ENCODE measurements at places on chromosomes 3 and 15.

- no peak for DNase-seq
Measured at GRCh38 chr15:25392806-25393205, 46.0 kb downstream of the UBE3A start.

GRCh38 chr15:41970456-41970855, 1.9 kb downstream of the EHD4 start:
- DNase-seq, result no peak

GRCh38 chr15:95105229-95105628, 873.9 kb downstream of the MCTP2 start:
- DNase-seq, result no peak

- no peak for DNase-seq
Measured at GRCh38 chr3:178964551-178964950, 107.1 kb downstream of the ZMAT3 start.

DNA sequence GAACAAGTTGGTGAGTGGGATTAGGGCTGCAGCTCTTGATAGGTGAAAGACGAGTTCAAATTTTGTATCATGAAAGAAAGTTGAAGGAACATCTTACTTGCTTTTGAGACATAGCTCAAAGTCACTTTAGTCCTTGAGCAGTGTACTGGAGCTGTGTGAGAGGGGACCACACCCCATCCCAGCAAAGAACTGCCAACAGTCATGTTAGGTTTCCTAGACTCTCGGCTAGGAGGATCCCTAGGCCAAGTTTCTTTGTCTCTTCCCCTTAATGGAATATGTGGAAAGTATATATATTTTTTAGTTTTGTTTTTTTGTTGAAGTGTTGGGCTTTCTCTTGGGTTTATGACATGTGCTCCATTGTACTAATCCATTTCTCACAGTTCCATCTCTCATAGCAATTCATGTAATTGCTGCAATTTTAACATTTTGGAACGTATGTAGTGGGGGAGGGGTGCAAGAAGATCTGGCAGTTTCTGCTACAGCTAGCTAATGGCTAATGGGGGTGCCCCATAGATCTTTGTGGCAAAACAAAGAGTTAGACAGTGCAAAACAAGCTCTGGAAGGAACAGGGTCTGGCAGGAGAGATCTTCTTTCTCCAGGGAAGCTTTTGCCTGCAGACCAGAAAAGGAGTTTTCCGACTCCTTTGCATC, 25.1 kb downstream of the TLNRD1 start:
- no peak for DNase-seq

GRCh38 chr3:196842567-196843434, 24.9 kb upstream of the SENP5 start:
- DNase-seq, result no peak

DNA sequence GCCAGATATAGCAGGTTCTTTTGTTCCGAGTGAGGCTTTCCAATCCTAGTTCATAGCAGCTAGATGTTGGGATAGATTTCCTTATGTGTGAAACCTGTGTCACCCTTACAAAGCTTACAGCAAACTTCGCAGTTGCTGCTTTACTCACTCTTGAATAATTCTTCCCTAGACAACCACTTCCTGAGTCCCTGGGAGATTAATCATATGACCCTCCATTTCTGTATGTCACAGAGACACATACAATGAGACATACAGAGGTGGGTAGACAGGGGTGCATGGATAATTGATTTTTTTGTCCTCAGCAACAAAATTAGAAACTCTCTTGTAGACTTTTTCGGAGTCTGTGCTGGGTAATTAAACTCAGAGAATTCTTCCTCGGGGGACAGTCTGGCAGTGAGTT, 163.2 kb downstream of the NSUN3 start:
- no peak for DNase-seq

DNA sequence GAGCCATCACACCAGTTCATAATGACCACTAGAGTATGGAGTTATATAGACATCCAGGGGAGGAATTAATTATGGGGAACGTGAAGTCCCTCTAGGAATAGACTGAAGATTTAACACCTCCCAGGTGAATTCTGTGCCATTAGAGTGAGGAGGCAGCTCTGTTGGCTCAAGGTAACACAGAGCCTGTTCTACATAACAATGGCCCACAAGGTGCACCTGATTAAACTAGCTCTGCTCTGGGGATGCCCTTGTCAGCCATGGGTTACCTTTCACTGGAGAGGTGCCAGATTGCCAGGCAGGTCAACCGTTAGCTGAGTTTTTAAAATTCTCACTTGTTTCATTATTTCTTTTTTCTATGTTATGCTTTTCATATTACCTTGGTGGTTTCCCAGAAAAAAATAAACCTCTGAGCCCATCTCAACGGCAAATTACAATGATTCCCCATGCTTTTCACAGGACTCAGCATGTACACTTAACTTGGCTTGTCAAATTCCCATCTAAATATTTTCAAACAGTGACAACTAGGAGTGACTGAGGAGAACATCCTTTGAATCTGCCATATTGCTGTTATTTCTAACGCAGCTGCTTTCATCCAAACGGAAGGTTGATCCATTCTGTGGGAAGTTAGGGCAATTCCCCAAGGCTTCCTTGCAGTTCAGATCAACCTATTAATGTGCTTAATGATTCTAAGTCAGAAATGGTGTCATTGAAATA, 512.9 kb downstream of the MCTP2 start:
- DNase-seq, result no peak

DNA sequence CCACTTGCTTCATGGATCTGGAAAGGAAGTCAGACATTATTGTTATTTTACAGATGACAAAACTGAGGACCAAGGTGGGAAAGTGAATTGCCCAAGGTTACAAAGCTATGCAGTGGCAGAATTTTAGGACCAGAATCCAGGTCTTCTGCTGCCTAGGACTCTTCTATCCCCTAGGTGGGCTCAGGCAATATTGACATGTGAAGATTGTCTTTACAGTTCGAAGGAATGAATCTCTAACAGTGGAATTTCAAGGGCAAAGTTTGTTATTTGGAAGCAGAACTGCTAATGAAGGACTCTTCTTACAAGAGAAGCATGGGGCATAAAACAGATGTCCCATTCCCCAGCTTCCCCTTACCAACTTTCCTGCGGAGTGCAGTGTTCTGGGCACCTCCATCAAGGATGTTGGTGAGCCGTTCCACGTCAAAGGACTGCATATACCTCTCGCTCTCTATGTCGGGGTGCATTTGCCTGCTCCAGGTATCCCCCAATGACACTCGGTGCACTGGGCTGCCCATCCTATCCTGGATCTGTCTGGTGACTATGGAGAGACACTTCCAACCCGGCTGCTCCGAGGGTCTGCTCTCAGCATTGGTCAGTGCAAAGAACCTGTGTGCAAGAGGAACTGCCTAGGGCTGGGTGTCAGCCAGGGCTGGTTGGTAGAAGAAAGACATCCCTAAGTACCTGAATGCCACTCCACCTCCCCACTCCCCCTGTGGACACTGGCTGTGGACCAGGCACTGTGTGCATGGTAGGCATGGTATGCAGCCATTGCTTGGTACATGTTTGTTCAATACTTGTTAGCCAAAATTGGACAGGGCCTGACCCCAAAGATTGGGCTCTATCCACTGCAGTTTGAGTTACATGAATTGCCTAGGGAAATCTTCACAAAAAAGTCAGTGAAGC, 2.1 kb downstream of the ACOX2 start:
- DNase-seq, result no peak

GRCh38 chr3:59444294-59444671, 394.5 kb upstream of the CFAP20DC start:
- DNase-seq, result no peak

GRCh38 chr3:66671291-66671690, 170.5 kb upstream of the LRIG1 start:
- DNase-seq, result no peak

DNA sequence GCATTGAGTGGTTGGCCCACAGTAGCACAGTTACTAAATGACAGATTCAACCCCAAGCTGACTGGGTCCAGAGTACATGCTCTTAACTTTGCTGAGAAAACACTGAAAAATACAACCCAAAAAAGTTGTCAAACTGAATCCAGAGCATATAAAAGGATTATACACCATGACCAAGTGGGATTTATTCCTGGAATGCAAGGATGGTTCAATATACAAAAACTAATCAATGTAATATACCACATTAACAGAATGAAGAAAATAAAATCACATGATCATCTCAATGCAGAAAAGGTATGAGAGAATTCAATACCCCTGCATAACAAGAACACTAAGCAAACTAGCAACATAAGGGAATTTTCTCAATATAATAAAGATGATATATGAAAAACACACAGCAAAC, 98.5 kb downstream of the STAG1 start:
- no peak for DNase-seq

GRCh38 chr15:77507143-77507897, 86.6 kb downstream of the HMG20A start:
- DNase-seq, result no peak

GRCh38 chr3:112699436-112699978, 58.6 kb upstream of the CCDC80 start:
- no peak for DNase-seq

GRCh38 chr3:73804204-73804603, 179.5 kb upstream of the PDZRN3 start:
- no peak for DNase-seq

GRCh38 chr15:76139368-76140073, 79.7 kb downstream of the TMEM266 start:
- DNase-seq, result peak; percentile 37

DNA sequence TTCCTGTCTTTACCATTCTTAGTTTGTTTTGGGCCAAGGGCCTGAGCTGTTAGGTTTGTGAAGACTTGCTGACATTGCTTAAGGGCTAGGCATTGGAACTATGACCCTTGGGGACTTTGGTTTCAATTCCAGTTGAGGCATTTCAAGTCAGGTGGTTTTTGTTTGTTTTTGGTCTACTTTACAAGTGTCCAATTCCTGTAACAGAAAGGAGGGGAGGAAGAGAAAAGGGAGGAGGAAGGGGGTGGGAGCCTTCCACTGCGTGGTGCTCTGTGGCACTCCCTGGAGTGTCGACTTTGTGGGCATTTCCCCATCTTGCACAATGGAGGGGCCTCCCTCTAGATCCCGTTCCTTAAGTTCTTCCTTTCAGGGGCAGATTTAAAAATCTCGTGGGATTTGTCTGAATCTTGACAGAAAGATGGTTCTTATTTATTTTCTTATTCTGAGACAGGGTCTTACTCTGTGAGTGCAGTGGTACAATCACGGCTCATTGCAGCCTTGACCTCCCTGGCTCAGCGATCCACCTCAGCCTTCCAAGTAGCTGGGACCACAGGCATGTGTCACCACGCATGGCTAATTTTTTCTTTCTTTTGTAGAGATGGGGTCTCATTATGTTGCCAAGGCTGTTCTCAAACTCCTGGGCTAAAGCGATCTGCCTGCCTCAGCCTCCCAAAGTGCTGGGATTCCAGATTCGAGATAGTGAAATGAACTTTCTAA, 59.5 kb upstream of the RYK start:
- no peak for DNase-seq

- no peak for DNase-seq
Measured at GRCh38 chr15:76159282-76159681, 99.5 kb downstream of the TMEM266 start.

- DNase-seq, result no peak
Measured at GRCh38 chr3:32951410-32951811, at the start of gene CCR4. CCR4 (plus strand) TSS chr3:32951644; CDS start chr3:32953423, 1,779 bp downstream.

GRCh38 chr3:51709004-51709420, 2.1 kb downstream of the GRM2 start:
- no peak for DNase-seq

- DNase-seq, result no peak
Measured at GRCh38 chr15:99031688-99032282, 24.2 kb upstream of the PGPEP1L start.

DNA sequence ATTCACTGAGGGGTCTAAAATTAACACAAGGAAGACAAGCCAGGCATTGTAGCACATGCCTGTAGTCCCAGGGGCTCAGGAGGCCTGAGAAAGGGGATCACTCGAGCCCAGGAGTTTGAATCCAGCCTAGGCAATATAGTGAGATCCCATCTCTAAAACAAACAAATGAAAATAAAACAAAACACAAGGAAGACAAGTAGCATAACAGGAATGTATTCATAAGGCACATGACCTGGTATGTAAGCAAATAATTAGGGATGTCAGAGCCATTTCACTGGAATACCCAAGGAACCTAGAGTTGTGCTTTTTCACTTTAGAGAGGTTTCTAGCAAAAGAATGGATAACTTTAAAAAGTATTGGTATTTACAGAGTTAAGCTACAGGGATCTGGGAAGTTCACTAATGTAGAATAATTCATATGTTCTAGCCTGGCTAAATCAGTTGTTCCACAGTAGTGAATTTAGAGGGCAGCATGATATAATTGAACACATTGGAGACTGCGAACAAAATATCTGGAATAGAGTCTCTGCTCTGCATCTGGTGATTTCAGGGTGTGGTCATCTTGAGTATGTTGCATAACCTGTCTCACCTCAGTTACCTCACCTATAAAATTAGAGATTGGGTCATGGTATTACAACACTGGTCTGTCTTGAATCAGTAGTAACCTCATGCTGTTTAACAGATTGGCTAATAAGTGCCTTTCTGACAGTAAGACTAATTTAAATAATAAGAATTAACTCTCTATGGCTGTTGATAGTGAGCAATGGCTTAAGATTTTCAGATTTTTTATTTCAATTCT, 9.3 kb downstream of the GRAMD1C start:
- DNase-seq, result no peak

DNA sequence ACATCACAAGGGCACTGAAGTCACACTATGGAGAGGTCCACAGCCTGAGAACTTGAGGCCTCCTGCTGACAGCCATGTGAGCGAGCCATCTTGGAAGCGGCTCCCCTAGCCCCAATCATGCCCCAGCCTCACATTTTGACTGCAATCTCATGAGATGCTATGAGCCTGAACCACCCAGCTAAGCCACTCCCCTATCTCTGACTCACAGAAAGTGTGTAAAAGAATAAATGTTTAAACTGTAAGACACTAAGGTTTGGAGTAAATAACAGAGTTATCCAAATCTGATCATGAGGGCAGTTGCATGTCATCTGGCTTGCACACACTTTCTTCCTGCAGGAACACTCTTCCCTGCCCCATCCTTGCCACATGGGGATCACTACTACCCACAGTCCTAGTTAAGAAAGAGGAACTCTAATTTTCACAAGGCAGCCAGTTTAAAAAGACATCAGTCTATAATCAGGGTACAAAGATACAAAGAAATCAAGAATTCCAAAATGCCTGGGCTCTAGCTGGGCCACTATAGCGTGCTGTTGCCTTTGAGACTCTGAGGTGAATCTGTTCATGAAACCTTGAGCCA, 494.2 kb downstream of the FOXP1 start:
- no peak for DNase-seq

- DNase-seq, result no peak
Measured at GRCh38 chr15:48811325-48811958, 573 bp upstream of the CEP152 start.

- no peak for DNase-seq
Measured at GRCh38 chr3:169334991-169335390, 328.5 kb downstream of the MECOM start.

GRCh38 chr3:157865352-157866000, 240.7 kb downstream of the SHOX2 start:
- DNase-seq, result no peak

GRCh38 chr15:93213281-93213680, 124.3 kb upstream of the RGMA start:
- no peak for DNase-seq

DNA sequence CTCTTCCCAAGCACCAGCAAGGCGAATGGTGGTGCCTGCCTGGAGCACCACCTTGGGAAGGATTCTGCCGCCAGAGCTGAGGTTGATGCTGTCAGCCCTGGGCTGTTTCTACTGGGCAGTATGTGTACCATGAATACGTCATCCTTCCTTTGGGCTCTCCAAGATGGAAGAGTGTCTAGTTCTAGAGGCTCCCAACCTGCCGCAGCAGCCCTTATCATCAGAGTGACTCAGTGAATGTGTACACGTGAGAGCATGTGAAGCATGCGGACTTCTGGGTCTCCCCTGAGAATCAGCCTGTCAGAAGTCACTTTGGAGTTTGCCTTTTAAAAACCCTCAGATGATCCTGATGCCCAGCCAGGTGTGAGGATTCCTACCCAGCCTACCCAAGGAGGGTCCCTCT, 20.9 kb downstream of the PLA2G4D start:
- DNase-seq, result no peak

All from NCI-H1930 (cell line).